Activated CD8-positive, alpha-beta T cell treated with anti-CD3 and anti-CD28 coated beads for 36 hours (primary cell): ENCODE measurements at places on chromosomes 13 and 19. TPM values are rescaled to one million over a fixed set of nuclear protein-coding genes. Genes with fewer than 3 reads are reported as not detected.

The GNA15 gene
- total RNA-seq: 45.5 TPM

The FFAR1 gene
- not detected for total RNA-seq

The ZNF835 gene
- 3.3 TPM for total RNA-seq

The ZNF850 gene
- total RNA-seq: 11.7 TPM

The IFNL1 gene
- total RNA-seq: not detected

The DNMT1 gene
- 379 TPM for total RNA-seq

The PSG3 gene
- total RNA-seq: not detected

The TUBB4A gene
- 9.6 TPM for total RNA-seq

The HCST gene
- 72.0 TPM for total RNA-seq

The ZNF534 gene
- total RNA-seq: not detected

The SPINT2 gene
- total RNA-seq: 56.2 TPM

The LGALS14 gene
- total RNA-seq: 1.8 TPM
